ENCODE measurements at places on chromosomes 6 and 20.

GRCh38 chr6:77425671-77426070 is 37.6 kb downstream of the HTR1B start:
- DNase-seq: no peak

DNA sequence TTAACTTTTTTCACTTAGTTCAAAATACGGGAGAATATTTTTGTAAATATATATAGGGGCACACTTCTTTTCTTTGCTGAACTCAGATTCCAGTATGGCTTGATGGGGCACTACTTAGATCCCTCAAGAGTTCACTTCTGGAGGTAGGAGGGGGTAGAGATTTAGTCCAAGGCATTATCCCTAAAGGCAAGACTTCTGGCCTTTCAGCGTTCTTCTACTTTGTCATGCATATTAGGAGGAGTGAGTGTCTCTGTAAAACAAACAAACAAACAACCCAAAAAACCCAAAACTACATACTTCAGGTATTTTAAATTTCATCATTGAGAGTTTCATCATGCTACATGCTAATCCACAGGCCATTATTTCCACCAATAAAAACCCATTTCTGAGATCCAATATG is 32.0 kb downstream of the SMPDL3A start:
- DNase-seq: no peak

- no peak for DNase-seq
Observed at GRCh38 chr6:36301085-36301658, 31.3 kb downstream of the PNPLA1 start.

DNA sequence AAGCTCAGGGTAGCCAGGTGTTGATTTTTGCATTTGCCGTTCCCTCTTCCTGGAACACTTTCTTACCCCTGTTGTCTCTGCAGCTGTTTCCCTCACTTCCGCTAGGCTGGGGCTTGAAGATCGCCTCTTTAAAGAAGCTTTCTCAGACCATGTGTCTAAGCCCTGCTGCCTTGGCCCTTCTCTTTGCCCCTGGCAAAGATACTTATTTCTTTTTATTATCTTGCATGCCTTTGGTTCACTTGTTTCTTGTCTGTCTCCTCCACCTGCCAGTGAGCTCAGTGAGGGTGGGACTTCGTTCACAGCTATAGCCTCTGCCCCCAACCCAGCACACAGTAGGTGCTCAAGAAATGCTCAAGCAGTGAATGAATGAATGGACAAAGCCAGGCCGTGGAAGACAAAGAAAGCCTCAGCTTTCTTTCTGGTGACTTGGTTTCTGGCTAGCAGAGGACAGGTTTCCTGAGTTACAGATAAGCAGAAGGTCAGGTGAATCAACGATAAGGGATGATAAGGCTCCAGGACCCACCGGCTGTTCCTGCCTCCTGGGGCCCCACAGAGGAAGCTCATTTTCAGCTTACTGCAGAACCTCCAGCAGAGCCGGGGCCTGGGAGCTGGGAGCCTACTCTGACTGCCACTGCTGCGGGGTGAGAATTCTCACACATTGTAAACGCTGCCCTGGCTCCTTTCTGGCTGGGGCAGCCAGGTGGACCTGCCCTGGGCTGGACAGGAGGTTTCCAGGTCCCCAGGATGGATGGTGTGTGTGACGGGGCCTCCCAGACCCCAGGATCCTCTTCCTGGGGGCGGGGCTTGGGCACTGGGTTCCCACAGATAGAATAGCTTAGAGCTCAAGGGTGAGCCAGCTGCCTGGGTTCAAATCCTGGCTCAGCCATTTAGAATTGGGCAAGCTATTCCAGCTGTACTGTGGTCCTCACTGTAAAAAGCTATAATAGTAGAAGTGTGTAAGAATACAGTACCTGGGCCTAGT is 29.8 kb downstream of the SNAI1 start:
- DNase-seq: no peak

DNA sequence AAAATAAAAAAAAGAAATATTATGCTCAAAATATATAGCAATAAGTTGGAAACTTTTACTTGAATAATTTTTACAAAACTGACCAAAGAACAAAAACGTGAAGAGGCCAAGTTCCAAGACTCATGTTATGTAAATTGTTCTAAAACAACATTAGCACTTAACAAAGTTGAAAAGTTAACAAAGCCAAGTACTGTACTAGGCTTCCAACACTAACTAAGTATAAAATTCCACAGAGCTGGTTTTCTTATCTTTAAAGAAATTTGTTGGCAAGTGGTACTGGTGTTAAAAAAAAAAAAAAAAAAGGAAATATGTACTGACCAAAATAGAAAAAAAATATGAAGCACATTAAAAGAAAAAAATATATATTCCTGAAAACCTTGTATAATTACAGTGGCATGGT is 127.8 kb downstream of the SLC16A10 start:
- DNase-seq: no peak

DNA sequence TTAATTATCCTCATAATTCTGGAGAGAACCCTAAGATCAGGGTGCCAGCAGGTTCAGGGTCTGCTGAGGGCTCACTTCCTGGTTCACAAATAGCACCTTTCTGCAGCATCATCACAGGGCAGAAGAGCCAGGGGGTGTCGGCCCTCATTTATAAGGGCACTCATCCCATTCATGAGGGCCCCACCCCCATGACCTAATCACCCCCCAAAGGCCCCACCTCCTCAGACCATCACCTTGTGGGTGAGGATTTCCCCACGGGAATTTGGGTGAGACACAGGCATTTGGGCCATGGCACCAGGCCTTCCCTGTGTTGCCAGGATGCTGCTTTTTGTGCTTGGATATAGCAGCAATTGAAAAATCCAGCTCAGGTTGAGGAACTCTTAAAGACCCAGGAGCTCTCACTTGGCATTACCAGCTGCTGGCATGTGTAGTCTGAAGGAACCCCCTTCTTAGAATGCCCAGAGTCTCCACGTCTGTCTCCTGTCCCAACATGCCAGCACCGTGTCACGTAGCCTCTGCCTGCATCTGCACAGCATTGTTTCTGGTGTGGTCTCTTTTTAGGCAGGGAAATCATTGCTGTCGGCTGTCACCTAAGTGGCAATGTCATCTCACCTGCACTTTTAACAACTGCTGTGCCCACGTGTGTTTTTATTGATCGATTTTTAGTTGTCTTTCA is 71.5 kb downstream of the RPP40 start:
- no peak for DNase-seq

DNA sequence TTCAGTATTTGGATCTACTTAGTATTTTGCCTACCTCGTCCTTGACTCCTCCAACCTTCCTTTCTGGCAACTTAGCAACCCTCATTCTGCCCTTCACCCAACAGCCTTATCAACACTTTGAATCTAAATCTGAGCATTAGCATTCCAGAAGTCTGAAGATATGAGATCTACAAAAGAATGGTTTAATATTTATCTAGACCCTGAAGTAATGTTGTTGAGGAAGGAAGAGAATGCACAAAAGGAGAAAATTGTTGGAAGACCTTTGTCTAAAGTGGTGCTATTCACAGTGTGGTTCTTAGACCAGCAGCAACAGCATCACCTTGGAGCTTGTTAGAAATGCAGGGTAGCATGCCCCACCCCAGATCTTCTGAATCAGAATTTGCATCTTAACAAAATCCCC is 198.2 kb upstream of the PLCB4 start:
- no peak for DNase-seq

GRCh38 chr6:109073344-109074132 is 21.1 kb downstream of the SESN1 start:
- DNase-seq: peak; percentile 34

DNA sequence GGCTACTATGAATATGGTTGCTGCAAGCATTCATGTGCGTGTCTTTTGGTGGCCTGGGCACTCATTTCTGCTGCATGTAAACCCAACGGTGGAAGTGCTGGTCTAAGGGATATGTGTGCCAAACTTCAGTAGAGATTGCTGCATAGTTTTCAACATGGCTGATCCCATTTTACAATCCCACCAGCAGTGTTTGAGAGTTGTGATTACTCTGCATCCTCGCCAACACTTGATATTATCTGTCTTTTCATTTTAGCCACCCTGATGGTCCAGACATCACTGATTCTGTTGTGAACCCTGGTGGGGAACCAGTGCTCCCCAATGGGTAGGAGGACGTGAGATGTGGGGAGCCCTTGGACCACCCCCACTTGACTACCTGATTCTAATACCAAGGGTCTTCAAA is 27.5 kb downstream of the PACSIN1 start:
- no peak for DNase-seq

DNA sequence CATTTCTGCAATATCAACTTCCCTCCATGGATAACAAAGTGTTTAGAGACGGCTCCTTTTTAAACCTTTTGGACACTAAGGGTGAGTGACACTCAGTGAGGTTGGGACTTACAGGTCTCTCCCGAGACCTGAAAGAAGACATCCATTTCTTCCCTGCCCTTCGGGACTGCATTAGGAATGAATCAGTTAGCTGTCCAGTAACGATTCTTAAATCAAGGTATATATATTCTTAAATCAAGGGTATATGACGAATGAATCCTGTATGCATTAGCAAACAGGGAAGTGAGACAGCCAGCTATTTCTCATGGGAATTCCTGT is 52.9 kb downstream of the EDN1 start:
- DNase-seq: no peak

- no peak for DNase-seq
Observed at GRCh38 chr6:10271982-10272381, 142.9 kb downstream of the TFAP2A start.

GRCh38 chr20:48975955-48976354 is 54.4 kb downstream of the ARFGEF2 start:
- DNase-seq: no peak

DNA sequence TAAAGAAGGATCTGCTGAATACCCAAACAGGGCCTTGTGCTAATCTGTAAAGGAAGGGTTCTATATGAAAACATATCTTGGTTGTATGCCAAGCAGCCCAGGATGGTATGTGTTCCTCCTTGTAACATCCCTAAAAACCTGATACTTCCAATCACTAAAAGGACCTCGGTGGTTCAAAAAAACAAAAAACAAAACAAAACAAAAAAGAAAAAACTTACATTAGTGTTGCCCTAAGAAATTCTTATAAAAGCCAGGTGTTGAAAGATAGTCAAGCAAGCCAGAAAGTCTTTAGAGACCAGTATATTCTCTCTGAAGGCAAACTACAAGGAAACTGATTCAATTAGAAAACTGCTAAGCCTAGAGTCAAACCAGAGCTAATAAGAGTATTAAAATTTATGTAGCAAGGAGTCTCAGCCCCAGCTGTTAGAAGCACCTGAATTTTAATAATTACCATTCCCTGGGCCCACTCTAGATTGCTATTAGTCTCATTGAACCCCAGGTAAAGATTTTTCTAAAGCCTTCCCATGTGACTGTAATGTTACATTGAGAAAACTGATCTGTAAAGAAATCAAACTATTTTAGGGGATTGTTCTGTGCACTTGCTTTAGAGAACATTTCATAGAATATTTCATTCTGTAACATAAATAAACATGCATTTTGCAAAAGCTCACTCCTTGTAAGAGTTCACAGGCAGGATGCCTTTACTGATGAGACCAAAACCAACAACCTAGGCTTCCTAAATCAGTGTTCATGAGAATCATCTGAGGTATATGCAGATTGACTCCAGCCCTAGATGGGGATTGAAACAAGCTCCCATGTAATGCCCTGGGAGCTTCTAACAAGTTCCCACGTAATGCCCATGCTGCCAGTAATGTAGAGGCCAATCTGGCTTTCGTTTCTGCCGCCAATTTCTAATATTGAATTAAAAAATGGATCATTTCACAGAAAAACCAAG is 95.2 kb upstream of the BTN3A2 start:
- no peak for DNase-seq

DNA sequence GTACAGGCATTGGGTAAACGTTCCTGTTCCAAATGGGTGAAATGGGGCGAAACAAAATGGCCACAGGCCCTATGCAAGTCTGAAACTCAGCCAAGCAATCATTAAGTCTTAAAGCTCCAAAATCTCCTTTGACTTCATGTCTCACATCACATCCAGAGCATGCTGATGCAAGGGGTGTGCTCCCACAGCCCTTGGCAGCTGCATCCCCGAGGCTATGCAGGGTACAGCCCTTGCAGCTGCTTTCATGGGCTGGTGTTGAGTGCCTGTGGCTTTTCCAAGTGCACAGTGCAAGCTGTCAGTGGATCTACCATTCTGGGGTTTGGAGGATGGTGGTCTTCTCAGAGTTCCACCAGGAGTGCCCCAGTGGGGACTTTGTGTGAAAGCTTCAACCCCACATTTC is 270.0 kb upstream of the CDYL start:
- DNase-seq: no peak

GRCh38 chr20:61252601-61253263 is 671 bp downstream of the CDH4 start:
- DNase-seq: no peak

- DNase-seq: no peak
Observed at GRCh38 chr6:132369526-132369925, 31.7 kb downstream of the MOXD1 start.

GRCh38 chr6:96104910-96105309 is 89.1 kb downstream of the FUT9 start:
- no peak for DNase-seq

GRCh38 chr20:32709632-32710121 is 33.6 kb downstream of the COMMD7 start:
- DNase-seq: no peak

DNA sequence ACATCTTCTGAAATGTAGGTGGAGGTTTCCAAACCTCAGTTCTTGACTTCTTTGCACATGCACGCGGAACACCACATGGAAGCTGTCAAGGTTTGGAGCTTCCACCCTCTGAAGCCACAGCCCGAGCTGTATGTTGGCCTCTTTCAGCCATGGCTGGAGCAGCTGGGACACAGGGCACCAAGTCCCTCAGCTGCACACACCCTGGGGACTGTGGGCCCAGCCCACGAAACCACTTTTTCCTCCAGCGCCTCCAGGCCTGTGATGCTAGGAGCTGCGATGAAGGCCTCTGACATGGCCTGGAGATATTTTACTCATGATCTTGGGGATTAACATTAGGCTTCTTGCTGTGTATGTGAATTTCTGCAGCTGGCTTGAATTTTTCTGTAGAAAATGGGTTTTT is 68.7 kb downstream of the RNF217 start:
- no peak for DNase-seq

GRCh38 chr6:41008011-41008410 is 31.0 kb downstream of the UNC5CL start:
- DNase-seq: no peak

GRCh38 chr6:78832091-78832808 is 35.1 kb upstream of the IRAK1BP1 start:
- no peak for DNase-seq

DNA sequence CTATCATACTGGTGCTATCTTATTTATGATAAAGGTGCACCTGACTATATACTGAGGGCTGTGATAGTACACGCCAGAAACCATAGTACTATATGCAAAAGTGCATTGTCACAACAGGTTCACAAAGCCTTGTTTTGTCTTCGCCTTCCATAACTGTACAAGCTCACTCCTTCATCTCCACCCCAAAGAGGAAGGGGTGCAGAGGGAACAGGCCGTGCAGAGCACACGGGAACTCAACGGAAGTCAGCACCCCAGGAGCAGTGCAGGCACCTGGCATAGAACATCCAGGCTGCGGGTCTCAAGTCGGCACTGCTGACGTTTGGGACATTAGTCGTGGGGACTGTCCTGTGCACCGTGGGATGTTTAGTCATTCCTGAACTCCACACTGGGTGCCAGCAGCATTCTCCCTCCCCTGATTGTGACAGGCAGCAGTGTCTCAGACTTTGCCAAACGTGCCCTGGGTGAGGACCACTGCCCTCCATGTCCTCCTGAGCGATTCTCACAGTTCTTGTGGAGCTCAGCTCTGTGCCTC is 99.7 kb downstream of the PXDC1 start:
- DNase-seq: no peak
